ENCODE measurements at places on chromosomes 1 and 21.

DNA sequence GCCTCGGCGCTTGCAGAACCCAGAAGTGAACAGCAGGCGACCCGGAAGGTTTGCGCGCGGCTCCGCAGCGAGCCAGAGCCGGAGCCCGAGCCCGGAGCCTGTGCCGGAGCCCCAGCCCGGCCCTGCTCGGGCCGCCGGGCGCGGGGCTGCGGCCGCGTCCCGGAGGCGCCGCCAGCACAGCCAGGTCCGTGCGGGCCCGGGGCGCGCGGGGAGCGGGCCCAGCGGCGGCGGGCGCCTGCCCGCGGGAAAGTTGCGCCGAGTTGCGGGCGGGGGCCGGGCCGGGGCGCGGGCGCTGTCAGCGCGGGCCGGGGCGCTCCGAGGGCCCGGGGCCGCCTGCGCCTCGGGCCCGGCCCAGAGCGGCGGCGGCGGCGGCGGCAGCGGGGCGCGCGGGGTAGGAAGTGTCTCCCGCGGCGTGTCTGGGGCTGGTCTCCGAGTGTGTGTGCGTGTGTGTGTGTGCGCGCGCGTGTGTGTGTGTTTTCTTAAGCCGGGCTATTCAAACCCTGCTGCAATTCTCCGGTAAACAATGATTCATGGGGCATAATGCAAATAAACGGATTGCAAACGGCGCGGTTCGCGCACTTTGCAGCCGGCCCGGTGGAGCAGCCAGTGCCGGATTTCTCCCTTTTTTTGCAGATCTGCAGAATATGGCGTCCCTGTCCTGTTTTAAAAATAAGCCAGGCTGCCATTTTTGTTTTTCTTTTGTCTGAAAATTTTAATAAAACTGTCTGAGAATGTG, at the start of gene ZNF362:
Gene ZNF362 (plus strand): TSS at position 22 of the 736 bp plus-strand sequence. CDS start 14,083 bp downstream, outside the sequence.
- peak; percentile 54 for DNase-seq

DNA sequence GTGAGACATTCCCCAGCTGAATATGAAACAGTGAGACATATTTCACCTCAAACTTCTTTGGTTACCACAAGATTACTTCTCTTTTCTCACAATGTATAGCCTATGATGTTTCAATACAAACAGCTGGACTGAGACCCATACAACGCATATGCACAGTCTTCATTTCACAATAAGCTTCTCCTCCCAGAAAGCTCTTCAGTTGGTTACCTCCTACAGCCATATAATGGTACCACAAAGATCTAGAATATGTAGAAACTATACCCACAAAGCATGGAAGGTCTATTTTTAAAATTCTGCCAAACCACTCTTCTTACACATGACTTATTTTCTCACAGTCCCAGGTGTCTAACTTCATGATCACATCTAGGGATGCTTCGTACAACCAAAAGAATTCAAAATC, 70.8 kb downstream of the JAK1 start:
- DNase-seq = no peak

GRCh38 chr1:108817811-108818210, 39.1 kb downstream of the AKNAD1 start:
- no peak for DNase-seq

- DNase-seq = no peak
Measured at GRCh38 chr21:25855576-25855975, 120.8 kb downstream of the GABPA start.

DNA sequence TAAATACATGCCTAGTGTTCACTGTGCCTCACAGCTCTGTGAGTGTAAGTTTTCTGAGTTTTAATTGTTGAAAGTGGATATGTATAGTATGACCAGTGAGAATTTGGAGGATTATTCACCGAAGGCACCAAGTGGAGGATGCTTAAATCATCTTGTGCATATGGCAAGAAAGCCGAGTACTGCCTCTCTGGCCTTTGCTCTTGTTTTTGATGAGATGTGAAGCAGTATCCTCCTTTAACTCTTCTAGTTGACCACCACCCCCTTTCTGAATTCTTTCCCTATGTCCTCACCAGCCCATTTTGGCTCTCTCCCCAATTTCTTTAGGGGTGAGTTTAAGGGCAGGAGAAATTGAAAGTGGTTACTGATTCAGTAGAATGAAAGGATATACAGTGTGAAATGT, 130.4 kb downstream of the SYT2 start:
- no peak for DNase-seq

DNA sequence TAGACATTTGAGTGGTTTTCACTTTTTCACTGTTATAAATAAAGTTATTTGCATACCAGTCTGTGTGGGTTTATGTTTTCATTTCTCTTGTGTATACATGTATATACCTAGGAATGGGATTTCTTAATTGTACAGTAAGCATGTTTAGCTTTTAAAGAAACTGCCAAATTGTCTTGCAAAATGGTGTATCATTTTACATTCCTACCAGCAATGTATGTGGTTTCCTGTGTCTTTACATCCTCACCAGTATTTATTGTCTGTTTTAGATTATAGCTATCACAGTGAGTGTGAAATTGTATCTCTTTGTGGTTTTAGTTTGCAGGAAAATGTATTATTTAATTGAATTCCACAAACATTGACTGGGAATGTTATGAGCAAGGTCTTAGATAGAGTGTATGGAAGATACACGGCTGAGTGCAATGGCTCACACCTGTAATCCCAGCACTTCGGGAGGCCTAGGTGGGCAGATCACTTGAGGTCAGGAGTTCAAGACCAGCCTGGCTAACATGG, 57.3 kb downstream of the MACF1 start:
- DNase-seq = no peak

- no peak for DNase-seq
Measured at GRCh38 chr1:70358921-70359564, 4.5 kb upstream of the ANKRD13C start.

DNA sequence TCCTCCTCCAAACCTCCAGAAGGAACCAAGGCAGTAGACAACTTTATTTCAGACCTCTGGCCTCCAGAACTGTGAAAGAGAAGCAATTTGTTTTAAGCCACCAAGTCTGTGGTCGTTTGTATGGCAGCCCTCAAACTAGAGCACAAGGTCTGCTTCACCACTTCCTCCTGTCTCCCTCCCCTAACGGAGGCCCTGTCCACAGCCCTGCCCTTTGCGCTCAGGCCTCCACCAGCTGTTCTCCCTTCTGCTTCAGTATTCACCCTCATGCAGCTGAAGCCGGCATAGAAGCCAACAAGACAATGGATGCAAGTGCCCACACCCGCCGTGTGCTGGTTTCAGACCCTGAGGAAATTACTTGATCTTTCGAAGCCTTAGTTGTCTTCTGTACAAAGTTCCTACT, 364.1 kb downstream of the HHAT start:
- DNase-seq = no peak

GRCh38 chr1:208599063-208599462, 354.9 kb upstream of the PLXNA2 start:
- DNase-seq = no peak

DNA sequence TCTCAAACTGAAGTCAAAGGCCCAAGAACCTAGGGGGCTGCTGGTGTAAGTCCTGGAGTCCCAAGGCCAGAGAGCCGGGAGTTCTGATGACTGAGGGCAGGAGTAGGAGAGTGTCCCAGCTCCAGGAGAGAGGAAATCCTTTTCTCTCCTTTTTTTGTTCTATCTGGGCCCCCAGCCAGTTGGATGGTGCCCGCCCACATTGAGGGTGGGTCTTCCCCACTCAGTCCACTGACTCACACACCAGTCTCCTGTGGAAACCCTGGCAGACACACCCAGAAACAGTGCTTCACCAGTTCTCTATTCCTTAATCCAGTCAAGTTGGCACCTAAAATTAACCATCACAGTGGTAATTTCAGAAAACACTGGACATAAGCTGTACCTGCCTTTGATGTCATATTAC, 12.7 kb upstream of the WDR26 start:
- DNase-seq = no peak

- DNase-seq = no peak
Measured at GRCh38 chr1:167862432-167863076, 51.4 kb downstream of the ADCY10 start.

DNA sequence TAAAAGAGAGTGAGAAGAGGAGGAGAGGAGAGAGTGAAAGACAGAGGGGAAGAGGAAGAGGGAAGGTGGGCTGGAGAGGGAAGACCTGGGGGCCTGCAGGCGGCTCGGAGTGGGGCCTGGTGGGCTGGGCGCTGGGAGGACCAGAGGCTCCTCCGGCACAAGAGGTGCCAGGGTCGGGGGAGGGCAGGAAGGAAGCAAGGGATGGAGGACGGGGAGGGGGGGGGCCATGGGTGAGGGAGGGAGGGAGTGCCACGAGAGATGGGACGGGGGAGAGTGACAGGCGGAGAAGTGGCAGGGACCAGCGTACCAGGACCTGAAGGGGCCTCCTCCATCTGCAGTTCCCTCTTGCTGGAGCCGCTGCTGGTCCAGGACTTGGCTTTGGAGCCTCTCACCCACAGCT, 87.7 kb downstream of the CASZ1 start:
- DNase-seq = no peak

- no peak for DNase-seq
Measured at GRCh38 chr1:25494952-25495351, 48.5 kb upstream of the LDLRAP1 start.

DNA sequence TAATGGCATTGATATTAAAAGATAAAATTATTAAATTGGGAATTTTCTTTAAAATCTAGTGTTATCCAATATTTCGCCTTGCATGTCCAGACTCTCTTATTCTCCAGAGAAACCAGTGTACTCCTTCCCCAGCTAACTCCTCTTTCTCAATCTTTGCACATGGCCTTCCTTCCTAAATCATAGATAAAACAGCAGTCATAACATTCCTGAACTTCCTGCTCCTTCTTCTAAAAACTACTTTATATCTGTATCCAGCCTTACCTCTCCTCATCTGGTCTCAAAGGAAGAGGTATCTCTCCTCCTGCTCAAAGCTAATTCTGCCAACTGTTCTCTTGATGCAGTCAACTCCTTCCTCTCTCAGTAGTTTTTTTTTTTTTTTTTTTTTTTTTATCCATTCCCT, 39.5 kb upstream of the NEK7 start:
- DNase-seq = no peak

DNA sequence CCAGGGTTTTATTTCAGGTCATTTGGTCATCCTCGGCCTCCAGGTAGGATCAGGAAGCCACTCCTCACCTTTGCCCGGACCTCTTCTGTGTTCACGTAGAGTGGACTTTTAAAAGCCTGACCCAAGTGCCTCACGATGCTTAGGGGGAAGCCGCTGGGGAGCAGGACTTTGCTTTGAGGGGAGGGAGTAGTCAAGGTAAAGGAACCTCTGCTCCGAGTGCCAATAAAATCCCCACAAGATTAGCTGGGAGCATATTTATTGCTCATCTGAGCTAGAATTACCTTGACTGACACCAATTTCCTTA, 603 bp upstream of the DHRS3 start:
- no peak for DNase-seq

DNA sequence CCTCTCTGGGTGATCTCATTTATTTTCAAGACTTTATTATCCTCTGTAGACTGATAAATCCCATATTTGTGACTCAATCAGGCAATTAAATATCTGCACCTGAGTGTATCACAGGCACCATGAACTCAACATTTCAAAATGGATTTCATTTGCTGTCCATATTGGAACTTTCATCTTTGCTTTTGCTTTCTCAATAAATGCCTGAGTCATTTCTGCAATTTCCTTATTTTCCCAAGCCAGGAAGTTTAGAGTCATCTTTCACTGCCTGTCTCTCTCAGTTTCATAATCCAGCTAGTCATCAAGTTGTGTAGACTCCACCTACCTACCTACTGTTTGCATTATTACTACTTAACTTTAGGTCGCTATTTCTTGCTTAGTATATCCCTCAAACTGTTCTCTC, 540.9 kb downstream of the LMO4 start:
- DNase-seq = no peak

- no peak for DNase-seq
Measured at GRCh38 chr1:222334026-222334680, 213.8 kb downstream of the HHIPL2 start.

DNA sequence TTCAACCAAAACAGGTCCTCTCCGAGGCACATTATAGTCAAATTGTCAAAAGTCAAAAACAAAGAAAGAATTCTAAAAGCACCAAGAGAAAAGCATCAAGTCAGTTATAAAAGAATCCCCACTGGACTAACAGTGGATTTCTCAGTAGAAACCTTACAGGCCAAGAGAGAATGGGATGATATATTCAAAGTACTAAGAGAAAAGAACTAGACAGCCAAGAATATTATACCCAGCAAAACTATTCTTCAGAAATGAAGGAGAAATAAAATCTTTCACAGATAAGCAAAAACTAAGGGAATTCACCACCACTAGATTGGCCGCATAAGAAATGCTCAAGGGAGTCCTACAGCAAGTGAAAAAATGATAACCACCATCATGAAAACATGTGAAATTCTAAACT, 16.1 kb downstream of the OLFML3 start:
- no peak for DNase-seq

- DNase-seq = no peak
Measured at GRCh38 chr1:27203946-27204345, 30.5 kb upstream of the WDTC1 start.

- DNase-seq = no peak
Measured at GRCh38 chr1:224380003-224380402, 23.3 kb downstream of the CNIH4 start.
